ENCODE measurements at places on chromosomes 2 and 18. TPM values are rescaled to one million over a fixed set of nuclear protein-coding genes. Genes with fewer than 3 reads are reported as not detected.
A peak's percentile ranks its signal among the peaks of the same experiment; 100 is the strongest.

Gene LYPD6B
- total RNA-seq = not detected

Gene DOK6
- total RNA-seq = 0.32 TPM

- H3K4me1 ChIP-seq = no peaks in the 10 kb centered on the region
- H3K4me3 ChIP-seq = no peak overlapping the region
- no peaks in the 10 kb centered on the region for H3K36me3 ChIP-seq
- no peak for DNase-seq
Measured at GRCh38 chr2:235330775-235331451, 162.9 kb upstream of the AGAP1 start.

- H3K4me3 ChIP-seq = no peak overlapping the region
Measured at GRCh38 chr2:219624565-219624964, 2.9 kb upstream of the SLC4A3 start.

DNA sequence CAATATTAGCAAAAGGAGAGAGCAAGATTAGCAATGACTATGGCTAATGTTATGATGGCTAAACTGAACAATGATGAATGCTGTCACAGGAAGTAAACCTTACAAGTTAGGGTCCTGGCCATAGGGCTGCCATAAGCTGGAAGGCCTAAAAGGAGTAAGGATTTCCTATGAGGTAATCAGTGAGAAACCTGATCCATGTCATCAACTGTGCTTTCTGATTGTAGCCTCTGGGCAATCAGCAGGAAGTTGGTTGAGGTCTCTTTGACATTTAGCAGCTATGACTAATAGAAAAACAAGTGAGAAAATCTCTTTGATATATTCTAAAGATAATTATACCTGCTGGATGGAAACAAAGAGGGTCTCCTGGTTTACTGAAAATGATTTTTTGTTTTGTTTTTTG lies 193.0 kb downstream of the RAB3GAP1 start:
- H3K4me3 ChIP-seq = no peak overlapping the region
- no peaks in the 10 kb centered on the region for H3K36me3 ChIP-seq
- H3K27me3 ChIP-seq = no peaks in the 10 kb centered on the region
- no peaks in the 10 kb centered on the region for H3K4me1 ChIP-seq
- DNase-seq = no peak
- H3K27ac ChIP-seq = no peak overlapping the region

GRCh38 chr2:231877533-231878456 lies 48.4 kb downstream of the NPPC start:
- H3K4me3 ChIP-seq = no peak overlapping the region
- peaks cover 23% of the 10 kb centered on the region for H3K27me3 ChIP-seq
- no peak for DNase-seq
- no peaks in the 10 kb centered on the region for H3K36me3 ChIP-seq
- no peak overlapping the region for H3K27ac ChIP-seq
- H3K4me1 ChIP-seq = peaks cover 3% of the 10 kb centered on the region

DNA sequence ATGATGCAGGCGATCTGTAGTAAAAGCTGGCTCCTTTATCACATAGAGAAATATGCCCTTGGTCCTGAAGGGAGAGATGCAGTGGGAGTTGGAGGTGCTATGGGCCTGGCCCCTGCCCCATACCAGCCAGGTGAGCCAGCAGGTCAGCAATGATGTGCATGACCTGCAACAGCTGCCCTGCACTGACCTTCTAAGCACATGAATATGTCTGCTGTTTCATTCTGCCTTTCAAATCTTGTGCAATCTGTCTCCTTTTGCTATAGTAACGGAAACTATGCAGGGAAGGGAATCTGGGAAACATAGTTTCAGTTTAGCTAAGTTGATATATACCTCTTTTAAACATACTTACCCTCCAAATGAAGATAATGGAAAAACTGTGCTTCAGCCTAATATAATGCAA lies 235.2 kb downstream of the TDRD15 start:
- H3K4me1 ChIP-seq = no peaks in the 10 kb centered on the region
- no peak overlapping the region for H3K27ac ChIP-seq
- H3K27me3 ChIP-seq = no peaks in the 10 kb centered on the region
- no peaks in the 10 kb centered on the region for H3K36me3 ChIP-seq

Gene CHPF
- total RNA-seq = 49.5 TPM

GRCh38 chr18:63253428-63254372 lies 65.9 kb downstream of the BCL2 start:
- H3K36me3 ChIP-seq = no peaks in the 10 kb centered on the region
- H3K4me1 ChIP-seq = peaks cover 5% of the 10 kb centered on the region
- no peak for DNase-seq

GRCh38 chr2:68764806-68765311 lies 30.2 kb downstream of the ARHGAP25 start:
- peaks cover 11% of the 10 kb centered on the region for H3K4me1 ChIP-seq
- no peaks in the 10 kb centered on the region for H3K36me3 ChIP-seq
- no peaks in the 10 kb centered on the region for H3K27me3 ChIP-seq
- peak overlapping the region; percentile 63 for H3K27ac ChIP-seq
- no peak overlapping the region for H3K4me3 ChIP-seq

DNA sequence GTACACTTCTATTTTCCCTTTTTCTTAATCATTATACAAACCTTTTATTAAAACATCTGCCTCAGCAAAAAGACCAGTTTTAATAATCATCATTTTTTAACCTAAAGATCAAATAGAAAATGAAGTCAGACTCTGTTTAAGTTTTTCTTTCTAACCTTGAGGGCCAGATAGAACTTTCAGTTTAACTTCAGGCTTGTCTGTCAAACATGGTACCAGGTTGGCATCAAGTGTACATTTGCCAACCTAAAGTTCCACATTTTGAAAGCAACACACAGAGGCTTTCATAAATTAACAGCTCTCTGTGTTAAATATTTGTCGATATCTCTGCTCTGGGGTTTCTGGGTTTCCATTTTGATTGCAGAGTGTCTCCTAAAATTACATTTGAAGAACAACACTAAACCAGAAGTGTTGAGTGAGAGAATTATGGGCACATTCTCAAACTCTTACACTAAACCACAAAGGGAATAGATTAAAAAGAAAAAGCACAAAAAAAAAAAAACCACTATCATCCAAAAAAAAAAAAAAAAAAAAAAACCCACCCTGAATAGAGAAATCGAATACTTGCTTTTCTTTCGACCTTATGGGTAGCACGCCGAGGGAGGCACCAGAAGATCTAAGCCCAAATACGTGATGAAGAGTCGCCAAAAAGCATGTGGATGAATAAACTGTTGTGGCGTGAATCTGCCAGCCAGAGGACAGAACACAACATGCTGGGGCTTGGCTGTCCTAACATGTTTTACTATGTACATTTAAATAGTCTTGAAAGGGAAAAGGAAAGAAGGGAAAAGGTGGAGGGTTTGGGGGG lies 166.2 kb downstream of the TCF4 start:
- peak overlapping the region; percentile 72 for H3K27ac ChIP-seq
- no peaks in the 10 kb centered on the region for H3K36me3 ChIP-seq
- H3K27me3 ChIP-seq = no peaks in the 10 kb centered on the region
- DNase-seq = no peak

GRCh38 chr2:226483143-226483542 lies 316.5 kb downstream of the IRS1 start:
- no peaks in the 10 kb centered on the region for H3K27me3 ChIP-seq
- no peak overlapping the region for H3K4me3 ChIP-seq
- H3K27ac ChIP-seq = no peak overlapping the region
- no peaks in the 10 kb centered on the region for H3K4me1 ChIP-seq
- DNase-seq = no peak

- DNase-seq = no peak
- H3K27me3 ChIP-seq = no peaks in the 10 kb centered on the region
- no peaks in the 10 kb centered on the region for H3K36me3 ChIP-seq
- peak within 1 kb of the TSS; percentile 80 for H3K4me3 ChIP-seq
- H3K4me1 ChIP-seq = peaks cover 23% of the 10 kb centered on the region
- peak within 1 kb of the TSS; percentile 96 for H3K27ac ChIP-seq
Measured at GRCh38 chr2:239400596-239401066, at the start of gene HDAC4. HDAC4 (minus strand) TSS chr2:239401020; CDS start chr2:239352699, 48,321 bp downstream.

Gene AAMP
- total RNA-seq = 96.9 TPM

DNA sequence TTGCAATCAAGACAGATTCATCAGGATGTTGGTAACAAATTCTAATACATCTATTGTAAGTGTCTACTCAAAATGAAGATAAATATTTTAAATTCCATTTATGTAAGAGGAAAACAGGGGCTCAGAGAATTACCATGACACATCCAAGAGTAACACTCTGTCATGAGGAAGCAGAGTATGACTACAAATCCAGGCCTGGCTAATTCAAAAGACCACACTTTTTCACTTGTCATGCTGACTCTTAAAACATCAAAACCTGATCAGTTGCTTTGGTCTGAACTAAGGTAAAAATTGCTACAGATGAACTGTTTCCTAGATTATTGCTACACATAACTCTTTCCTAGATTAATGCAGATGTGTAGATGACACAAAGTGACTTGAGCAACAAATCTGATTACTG lies 880.6 kb downstream of the TSN start:
- H3K4me3 ChIP-seq = no peak overlapping the region
- H3K27me3 ChIP-seq = no peaks in the 10 kb centered on the region

- H3K27ac ChIP-seq = no peak overlapping the region
- no peak for DNase-seq
- H3K27me3 ChIP-seq = no peaks in the 10 kb centered on the region
- H3K4me3 ChIP-seq = no peak overlapping the region
- H3K4me1 ChIP-seq = no peaks in the 10 kb centered on the region
Measured at GRCh38 chr2:3406501-3406900, 27.0 kb downstream of the TRAPPC12 start.

- no peak for DNase-seq
- no peak overlapping the region for H3K27ac ChIP-seq
- H3K4me3 ChIP-seq = no peak overlapping the region
- H3K27me3 ChIP-seq = no peaks in the 10 kb centered on the region
Measured at GRCh38 chr2:68877079-68877772, 6.0 kb upstream of the BMP10 start.

DNA sequence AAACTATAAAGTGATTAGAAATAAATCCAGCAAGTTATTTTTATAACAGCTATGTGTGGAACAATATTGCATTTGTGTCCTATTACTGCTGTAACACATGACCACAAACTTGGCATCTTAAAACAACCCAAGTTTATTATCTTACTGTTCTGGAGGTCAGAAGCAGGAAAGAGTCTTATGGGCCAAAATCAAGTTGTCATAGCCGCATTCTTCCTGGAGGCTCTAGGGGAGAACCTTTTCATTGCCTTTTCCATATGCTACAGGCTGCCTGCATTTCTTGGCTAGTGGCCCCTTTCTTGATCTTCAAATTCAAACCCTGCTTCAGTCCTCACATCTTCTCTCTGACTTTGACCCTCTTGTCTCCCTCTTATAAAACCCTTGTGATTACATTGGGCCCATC lies 27.0 kb upstream of the HNRNPLL start:
- no peak for DNase-seq
- no peaks in the 10 kb centered on the region for H3K27me3 ChIP-seq
- H3K36me3 ChIP-seq = no peaks in the 10 kb centered on the region
- H3K4me1 ChIP-seq = no peaks in the 10 kb centered on the region

DNA sequence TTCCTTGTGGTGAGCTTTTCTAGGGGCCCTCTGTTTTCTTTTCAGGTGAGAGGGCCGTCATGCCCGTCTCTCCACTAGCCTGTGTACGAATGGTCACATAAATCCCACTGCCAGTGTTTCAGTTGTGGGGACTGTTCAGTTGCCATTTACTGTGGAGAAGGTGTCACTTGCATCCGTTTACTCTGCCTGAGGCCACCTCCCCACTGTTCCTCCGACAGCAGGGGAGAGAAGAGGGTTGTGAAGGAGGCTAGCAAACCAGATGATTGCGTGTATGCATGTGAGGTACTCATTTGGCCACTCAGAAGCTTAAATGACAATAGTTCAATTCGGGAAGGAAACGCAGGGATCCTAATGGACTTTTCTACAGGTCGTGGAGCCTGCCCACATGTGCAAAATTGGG lies 3.3 kb downstream of the MTCL1 start:
- H3K4me3 ChIP-seq = no peak overlapping the region
- H3K4me1 ChIP-seq = no peaks in the 10 kb centered on the region
- no peak for DNase-seq
- no peaks in the 10 kb centered on the region for H3K36me3 ChIP-seq
- peaks cover 73% of the 10 kb centered on the region for H3K27me3 ChIP-seq
- H3K27ac ChIP-seq = peak overlapping the region; percentile 93

- H3K27ac ChIP-seq = no peak overlapping the region
- no peaks in the 10 kb centered on the region for H3K27me3 ChIP-seq
- no peaks in the 10 kb centered on the region for H3K4me1 ChIP-seq
- H3K4me3 ChIP-seq = no peak overlapping the region
- no peaks in the 10 kb centered on the region for H3K36me3 ChIP-seq
Measured at GRCh38 chr2:164757934-164758695, 83.5 kb downstream of the COBLL1 start.

Gene PLCL1
- 0.20 TPM for total RNA-seq

GRCh38 chr2:40451918-40452605 lies at the start of gene SLC8A1:
SLC8A1 (minus strand) TSS chr2:40452090.
- peaks cover 9% of the 10 kb centered on the region for H3K4me1 ChIP-seq
- no peak for DNase-seq
- H3K36me3 ChIP-seq = no peaks in the 10 kb centered on the region

- no peak overlapping the region for H3K27ac ChIP-seq
- DNase-seq = no peak
- H3K27me3 ChIP-seq = no peaks in the 10 kb centered on the region
- H3K4me3 ChIP-seq = no peak overlapping the region
Measured at GRCh38 chr2:41160439-41160838, 708.5 kb upstream of the SLC8A1 start.

DNA sequence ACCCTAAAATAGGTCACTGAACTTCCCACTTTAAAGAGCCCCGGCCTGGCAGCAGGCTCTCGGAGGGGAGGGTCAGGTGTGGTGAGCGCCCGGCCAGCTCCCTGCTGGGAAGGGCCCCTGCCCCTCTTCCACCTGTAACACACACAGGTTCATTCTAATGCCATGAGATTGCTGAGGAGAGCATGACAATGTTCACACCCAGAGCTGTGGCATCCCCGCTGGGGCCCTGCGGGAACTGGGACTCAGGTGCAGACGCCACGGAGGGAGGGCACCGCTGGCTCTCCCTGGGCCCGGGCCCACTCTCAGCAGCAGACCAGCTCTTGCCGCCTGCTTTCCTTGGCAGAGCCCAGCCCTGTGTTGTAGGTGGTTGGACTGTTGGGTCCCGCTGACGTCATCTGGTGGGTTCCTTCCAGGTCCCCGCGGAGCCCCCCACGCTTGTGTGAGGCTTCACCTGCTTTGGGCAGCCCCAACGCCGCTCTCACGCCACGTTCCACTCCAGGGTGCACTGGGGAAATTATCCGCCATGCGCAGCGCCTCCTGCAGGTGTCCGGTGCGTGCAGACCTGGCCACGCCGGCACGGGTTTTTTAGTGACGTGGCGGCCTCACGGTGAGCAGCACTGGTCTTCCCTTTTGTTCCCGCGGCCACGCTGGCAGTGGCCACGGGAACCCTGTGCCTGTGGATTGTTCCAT lies 50.4 kb upstream of the KCNG2 start:
- no peak for DNase-seq
- peaks cover 9% of the 10 kb centered on the region for H3K36me3 ChIP-seq
- H3K4me1 ChIP-seq = peaks cover 6% of the 10 kb centered on the region
- no peak overlapping the region for H3K27ac ChIP-seq
- no peaks in the 10 kb centered on the region for H3K27me3 ChIP-seq
- H3K4me3 ChIP-seq = no peak overlapping the region

- peak overlapping the region; percentile 33 for H3K27ac ChIP-seq
- no peak overlapping the region for H3K4me3 ChIP-seq
- DNase-seq = no peak
- no peaks in the 10 kb centered on the region for H3K4me1 ChIP-seq
- no peaks in the 10 kb centered on the region for H3K27me3 ChIP-seq
Measured at GRCh38 chr2:195649629-195650190, 7.3 kb upstream of the SLC39A10 start.

Gene TCF7L1
- total RNA-seq = 1.4 TPM

Gene TNS1
- total RNA-seq = 101 TPM

Measured in transverse colon (tissue), 4 donors.